ENCODE measurements at places on chromosomes 6 and 20.

DNA sequence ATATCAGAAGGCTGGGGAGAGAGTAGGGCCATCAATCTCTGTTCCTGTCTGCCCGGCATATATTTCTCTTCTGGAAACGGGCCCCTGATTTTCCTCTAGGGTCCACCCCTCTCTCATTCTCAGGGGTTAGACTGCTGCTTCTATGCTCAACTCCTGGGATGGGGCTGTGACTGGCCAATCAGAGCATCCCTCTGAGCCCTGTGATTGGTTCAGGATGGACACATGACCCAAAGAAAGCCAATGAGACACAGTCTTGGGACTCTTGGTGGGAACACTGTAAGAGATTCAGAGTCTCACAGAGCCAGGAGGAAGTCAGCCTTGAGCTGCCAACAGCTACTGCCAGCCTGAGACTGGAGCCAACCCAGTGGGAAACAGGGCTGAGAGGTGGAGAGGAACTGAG lies 31.0 kb upstream of the KCNB1 start:
- DNase-seq: no peak

- no peak for DNase-seq
Measured at GRCh38 chr20:3759316-3759823, 8.2 kb downstream of the ADISSP start.

GRCh38 chr6:157323255-157323965 lies at the start of gene TMEM242:
Gene TMEM242 (minus strand): TSS chr6:157323519. CDS start chr6:157323499, 20 bp downstream.
- peak; percentile 92 for DNase-seq

GRCh38 chr20:6685181-6685582 lies 82.3 kb upstream of the BMP2 start:
- DNase-seq: no peak

GRCh38 chr6:35543459-35544193 lies 30.9 kb upstream of the TULP1 start:
- DNase-seq: no peak

GRCh38 chr6:134937426-134937825 lies 12.5 kb downstream of the ALDH8A1 start:
- no peak for DNase-seq

- no peak for DNase-seq
Measured at GRCh38 chr20:32116079-32116521, 6.6 kb downstream of the TM9SF4 start.

- no peak for DNase-seq
Measured at GRCh38 chr20:3783068-3783489, 1.8 kb upstream of the SPEF1 start.

GRCh38 chr6:147564556-147564955 lies 56.1 kb downstream of the SAMD5 start:
- no peak for DNase-seq

GRCh38 chr20:22924949-22925612 lies 110.0 kb upstream of the SSTR4 start:
- no peak for DNase-seq

DNA sequence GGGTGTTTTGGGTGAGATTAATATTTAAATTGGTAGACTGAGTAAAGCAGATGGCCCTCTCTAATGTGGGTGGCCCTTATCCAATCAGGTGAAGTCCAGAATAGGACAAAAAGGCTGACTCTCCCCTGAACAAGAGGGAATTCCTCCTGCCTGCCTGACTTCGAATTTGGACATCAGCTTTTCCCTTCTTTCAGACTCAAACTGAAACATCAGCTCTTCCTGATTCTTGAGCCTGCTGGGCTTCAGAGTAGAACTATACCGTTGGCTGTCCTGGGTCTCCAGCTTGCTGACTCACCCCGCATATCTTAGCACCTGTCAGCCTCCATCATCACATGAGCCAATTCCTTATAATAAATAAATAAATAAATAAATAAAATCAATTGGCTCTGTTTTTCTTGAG lies 15.0 kb upstream of the TGM6 start:
- no peak for DNase-seq

DNA sequence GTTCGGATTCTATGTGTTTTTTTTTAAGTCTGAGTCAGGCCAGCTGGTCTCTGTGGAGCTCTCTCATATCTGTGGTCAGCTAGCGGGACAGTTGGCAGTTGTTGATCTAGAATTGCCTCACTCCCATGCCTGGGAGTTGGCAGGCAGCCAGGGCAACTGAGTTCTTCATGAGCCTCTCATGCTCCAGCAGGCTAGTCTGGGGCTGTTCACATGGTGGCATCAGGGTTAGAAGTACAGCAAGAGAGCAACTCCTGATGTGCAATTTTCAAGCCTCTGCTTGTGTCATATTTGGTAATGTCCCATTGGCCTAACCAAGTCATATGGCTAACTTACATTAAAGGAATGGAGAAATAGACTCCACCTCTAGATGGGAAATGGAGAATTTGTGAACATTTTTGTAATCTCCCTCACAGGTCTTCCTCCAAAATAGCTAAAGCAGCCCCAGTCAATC lies 6.7 kb upstream of the IFT52 start:
- DNase-seq: no peak

- no peak for DNase-seq
Measured at GRCh38 chr20:10735195-10735949, 61.6 kb upstream of the JAG1 start.

DNA sequence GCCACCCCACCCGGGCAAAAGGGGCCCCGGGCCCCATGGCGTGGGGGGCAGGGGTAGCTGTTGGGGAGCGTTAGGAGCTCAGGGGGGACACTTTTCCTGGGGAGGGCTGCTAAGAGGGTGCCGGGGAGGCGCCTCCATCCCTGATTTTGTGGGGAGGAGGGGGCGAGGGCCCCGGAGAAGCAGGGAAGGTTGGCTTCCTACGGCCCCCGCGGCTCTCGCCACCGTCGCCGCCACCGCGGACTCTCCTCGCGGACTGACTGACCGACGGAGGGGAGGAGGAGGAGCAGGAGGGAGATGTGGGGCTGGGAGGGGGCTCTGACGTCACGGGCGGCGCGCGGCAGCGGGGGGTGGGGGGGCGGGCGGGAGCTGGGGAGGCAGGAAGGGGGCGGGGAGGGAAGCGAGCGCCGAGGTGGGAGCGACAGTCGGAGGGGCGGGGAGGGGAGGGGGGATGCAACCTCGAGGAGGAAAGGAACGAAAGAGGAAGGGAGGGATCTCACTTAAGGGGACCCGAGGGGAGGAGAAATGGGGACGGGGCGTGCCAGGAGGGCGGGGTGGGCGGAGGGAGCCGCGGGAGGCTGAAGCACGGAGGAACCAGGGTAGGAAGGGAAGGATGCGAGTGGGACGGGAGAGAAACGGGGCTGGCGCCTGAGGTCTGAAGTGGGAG lies 5.1 kb downstream of the GABBR1 start:
- DNase-seq: peak; percentile 74

- DNase-seq: no peak
Measured at GRCh38 chr6:47238456-47238995, 71.2 kb downstream of the TNFRSF21 start.

- DNase-seq: no peak
Measured at GRCh38 chr20:40714109-40714508, 25.1 kb upstream of the MAFB start.

DNA sequence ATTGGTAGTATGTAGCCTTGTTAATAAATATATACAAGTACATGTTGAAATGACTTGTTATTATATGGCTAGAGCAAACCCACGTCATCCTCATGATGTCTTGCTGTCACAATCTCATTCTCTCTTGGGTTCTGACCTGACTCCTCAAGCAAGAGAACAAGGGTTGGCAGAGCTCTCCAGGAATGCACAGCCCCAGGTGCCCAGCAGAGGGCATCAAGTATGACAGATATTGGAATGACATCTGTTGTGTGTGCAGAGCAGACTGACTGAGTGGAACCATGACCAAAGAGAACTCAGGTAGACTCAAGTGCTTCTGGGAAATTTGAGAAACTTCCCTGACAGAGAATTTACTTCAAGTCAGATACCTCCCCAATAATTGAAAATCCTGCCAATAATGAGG lies 90.6 kb downstream of the PAX1 start:
- DNase-seq: no peak

GRCh38 chr20:9981829-9982228 lies 53.0 kb upstream of the ANKEF1 start:
- no peak for DNase-seq

DNA sequence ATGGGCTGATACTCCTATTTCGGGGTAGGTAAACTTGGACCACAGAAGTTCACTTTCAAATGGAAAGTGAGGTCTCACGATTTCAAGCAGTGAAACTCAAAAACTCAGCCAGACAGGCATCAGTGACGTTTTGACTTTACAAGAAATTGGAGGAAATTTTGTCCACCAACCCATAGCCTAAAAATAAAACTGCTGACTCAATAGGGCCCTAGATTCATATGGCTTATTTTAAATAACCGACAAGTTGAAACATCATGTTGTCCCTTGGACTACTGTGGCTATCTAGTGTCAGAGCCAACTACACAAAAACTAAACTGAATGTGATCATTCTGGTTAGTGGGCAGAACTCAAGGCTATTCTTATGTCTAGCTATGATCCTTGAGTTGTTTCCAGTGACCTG lies 486.3 kb downstream of the GRIK2 start:
- no peak for DNase-seq

GRCh38 chr6:123928529-123928928 lies 124.9 kb downstream of the NKAIN2 start:
- no peak for DNase-seq

DNA sequence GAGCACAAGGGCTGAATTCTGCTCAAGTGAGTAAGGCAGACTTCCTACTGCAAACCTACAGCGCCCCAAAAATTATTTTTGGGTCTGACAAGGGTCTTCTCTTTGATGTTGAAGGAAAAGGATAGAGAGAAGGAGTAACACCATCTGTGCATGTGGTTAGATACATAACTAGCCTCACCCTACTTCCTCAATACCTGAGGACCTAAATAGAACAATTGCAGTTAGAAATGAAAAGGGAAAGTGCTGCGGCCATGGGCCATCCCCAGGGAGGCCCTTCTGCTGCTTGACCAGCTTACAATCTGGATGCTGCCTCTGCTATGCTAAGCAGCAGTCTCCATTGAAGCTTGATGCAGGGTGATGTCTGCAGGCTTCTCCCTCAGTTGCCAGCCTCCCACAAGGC lies 63.2 kb upstream of the ARMH2 start:
- DNase-seq: no peak

DNA sequence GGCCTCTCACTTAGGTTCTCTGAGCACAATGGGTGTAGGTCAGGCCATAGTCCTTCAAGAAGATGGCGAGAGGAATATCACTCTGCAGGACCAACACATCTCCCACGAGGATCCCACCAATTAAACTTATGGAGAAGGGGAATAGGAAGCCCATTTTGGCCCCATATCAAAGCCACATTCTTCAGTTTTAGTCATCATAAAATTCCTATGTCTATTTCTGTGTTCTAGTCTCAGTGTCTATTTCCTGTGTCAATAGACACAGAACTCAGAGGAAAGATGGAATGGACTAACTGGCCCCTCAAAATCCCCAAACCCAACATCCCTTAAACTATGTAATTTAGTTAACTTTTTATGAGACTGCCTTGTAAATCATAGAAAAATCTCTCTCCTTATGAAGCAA lies 216.8 kb downstream of the HACE1 start:
- no peak for DNase-seq

DNA sequence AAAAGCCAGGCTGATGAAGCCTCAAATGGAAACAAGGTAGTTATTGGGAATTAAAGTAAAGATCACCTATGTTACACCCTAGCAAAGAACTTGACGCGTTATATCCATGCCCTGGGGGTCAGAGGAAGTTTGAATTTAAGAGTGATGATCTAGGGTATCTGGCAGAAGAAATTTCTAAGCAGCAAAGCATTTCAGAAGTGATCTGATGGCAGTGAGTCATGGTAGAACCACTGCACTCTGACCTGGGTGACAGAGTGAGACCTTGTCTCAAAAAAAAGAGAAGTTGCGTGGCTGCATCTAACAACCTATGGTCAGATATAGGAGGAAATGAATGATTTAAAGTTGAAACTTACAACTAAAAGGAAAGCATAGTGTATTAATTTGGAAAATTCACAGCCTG lies 45.2 kb downstream of the SCP2D1 start:
- no peak for DNase-seq

GRCh38 chr6:137910424-137910834 lies 43.4 kb downstream of the TNFAIP3 start:
- DNase-seq: no peak

GRCh38 chr6:32622545-32623401 lies 14.4 kb upstream of the HLA-DQA1 start:
- DNase-seq: peak; percentile 86

GRCh38 chr20:25273541-25274358 lies 25.9 kb downstream of the PYGB start:
- DNase-seq: no peak

- DNase-seq: peak; percentile 56
Measured at GRCh38 chr6:75748743-75749538, at the start of gene MYO6. Gene MYO6 (plus strand): TSS chr6:75749239. CDS start chr6:75817548, 68,309 bp downstream.

DNA sequence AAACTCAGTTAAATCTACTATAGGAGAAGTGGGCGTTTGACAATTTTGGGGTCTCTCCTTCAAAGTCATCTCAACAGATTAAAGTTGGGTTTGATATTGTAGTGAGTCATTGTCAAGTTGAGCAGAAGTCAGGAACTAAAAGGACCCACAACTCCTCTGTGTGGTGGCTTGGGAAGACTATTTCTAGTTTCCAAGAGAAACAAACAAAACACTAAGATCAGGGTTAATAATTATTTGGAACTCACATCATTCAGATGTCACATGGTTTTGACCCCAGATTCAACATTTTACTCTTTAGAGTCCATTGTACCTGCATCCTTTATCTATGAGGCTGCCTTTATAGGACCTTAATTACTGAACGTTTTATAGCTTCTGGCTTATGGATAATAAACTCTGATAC lies 45.3 kb upstream of the TINAG start:
- DNase-seq: no peak

DNA sequence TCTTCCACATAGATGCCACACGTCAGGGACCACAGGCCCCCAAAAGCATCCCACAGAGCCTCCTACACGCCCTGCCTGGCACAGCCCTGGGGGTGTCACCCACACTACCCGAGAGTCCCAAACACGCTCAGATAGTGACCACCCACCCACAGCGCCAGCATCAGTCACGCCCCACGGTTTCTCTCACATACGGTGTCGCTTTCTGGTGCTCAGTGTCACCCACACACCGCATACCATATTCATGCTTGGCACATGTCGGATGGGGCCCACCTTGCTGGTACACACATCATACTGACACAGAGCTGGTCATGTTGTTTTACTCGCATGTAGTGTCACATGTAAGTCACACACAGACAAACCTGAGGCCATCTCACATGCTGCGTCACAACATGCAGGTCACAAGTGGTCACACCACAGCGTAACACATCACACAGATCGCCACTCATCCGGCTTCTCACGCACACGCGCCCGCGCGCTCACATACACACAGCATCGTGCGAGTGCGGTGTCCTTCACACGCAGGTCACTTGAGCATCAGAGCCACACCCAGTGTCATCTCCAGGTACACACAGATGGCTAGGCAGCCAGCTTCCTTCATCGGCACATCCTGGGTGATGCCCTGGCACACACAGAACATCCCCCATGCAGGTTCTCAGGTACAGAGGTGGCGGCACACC lies 3.4 kb downstream of the TEAD3 start:
- DNase-seq: no peak

GRCh38 chr6:155090166-155090565 lies 95.1 kb downstream of the TIAM2 start:
- no peak for DNase-seq

DNA sequence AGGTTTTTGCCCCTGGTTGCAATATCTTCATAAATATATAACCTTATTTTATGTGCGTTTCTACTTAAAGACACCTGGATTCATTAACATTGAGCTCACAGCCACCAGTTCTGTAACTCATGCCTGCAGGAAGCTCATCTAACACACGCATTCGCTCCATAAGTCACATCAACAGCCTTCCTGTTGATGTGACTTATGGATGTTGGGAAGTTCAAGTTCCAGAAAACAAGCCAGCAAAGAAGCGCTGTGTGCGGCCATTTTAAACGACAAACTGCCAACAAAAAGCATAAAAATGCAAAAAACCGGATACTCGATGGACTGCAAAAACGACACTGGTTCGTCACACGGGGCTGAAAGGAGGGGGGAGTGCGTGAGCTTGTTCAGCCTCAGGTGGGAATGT lies 77.9 kb upstream of the NFATC2 start:
- no peak for DNase-seq
